ENCODE measurements at places on chromosomes 16 and 17.

- no peak for DNase-seq
Observed at GRCh38 chr17:21039839-21040575, 2.8 kb downstream of the USP22 start.

- no peak for DNase-seq
Observed at GRCh38 chr16:75061669-75062068, 54.9 kb downstream of the LDHD start.

- no peak for DNase-seq
Observed at GRCh38 chr17:68401288-68401687, 56.0 kb downstream of the WIPI1 start.

GRCh38 chr17:49616601-49617131, 41.0 kb downstream of the NXPH3 start:
- no peak for DNase-seq

DNA sequence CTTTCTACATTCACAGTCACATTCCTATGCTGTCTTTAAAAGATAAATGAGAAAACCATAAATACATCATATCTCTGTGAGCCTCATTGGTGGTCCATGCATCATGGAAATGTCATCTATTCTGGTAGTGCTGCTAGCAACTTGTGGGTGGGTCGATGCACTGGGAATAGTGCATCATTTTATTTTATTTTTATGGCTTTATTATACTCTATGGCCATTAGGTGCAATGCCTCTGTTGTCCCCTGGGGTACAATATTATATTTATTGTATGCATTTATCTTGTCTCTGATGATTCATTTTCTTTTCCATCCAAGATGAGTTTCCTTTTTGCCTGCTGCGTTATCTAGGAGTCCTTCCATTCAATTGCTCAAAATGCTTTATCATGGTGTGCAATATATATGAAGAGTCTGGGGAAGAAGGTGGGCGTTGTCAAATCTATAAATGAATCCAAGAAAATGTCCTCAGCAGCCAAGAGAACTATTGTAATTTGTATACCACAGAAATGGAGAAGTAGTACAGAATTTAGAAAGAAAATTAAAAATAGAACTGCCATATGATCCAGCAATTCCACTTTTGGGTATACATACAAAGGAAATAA, 324.0 kb downstream of the KCNJ2 start:
- DNase-seq: no peak

- no peak for DNase-seq
Observed at GRCh38 chr17:33492731-33493265, 199.7 kb upstream of the ASIC2 start.

DNA sequence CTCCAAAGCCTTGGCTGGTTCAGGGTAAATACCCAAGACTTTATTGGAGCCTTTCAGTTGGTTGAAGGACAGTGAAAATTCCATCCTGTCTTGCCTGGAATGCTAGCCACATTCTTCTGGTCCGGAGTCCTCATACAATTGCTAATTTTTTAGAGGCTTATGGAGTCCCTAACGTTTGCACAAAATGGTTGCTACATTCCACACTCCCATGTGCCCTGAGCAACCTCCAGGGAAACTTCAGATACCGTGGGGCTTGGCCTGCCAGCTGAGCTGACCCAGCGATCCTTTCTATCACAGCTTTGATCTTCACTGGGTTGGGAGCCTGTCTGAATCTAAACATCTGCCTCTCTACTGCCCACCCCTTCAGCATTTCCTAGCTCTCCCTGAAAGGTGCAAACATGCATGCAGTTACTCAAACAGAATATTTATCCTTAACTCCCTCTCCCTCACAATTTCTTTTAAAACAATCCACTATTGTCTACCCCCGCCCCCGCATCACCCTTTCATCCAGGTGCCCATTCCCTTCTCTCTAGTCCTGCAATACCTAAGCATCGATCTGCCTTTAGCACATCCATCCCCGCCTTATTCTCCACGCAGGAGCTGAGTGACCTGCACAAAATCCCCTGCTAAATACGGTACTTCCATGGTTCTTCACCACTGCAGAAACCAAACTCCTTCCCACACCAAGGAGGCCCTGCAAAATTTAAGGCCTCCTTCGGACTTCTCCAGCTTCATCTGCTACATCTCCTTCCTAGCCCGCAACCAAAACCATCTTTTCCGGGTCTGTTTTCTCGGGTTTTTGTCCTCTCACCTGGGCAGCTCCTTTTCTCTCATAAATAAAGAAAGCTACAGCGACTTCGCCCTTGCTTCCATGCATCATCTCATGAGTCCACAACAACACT, 810 bp upstream of the GAN start:
- no peak for DNase-seq

DNA sequence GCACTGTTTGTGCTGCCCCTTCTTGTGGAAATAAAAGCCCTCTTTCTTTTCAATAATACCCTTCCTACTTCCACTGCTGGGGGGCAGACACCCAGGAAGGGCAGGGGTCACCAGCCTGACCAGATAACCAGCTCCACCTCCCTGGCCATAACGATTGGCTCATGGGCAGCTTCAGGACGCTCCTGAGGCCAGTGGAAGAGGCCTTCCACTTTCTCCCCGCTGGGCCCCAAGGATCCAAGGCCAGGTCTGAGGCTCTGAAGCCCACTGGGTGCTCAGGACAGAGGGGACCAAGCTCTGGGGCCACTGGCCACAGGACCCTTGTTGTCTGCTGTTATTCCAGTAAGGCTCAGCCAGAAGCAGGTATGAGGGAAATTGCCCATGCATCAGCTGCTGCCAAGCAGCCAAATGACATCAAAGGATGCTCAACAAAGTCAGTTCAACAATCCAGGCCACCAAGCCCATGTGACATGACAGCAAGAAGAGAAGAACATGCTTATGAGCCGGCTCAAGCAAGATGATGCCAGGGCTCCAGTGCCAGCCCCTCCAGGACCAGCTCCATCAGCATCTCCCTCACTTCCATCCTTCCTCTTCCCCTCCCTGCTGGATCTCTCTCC, 238.8 kb downstream of the ZNF423 start:
- no peak for DNase-seq

- DNase-seq: no peak
Observed at GRCh38 chr17:80195671-80196529, 24.2 kb downstream of the SGSH start.

GRCh38 chr16:23509782-23510163, 521 bp downstream of the GGA2 start:
- DNase-seq: no peak

DNA sequence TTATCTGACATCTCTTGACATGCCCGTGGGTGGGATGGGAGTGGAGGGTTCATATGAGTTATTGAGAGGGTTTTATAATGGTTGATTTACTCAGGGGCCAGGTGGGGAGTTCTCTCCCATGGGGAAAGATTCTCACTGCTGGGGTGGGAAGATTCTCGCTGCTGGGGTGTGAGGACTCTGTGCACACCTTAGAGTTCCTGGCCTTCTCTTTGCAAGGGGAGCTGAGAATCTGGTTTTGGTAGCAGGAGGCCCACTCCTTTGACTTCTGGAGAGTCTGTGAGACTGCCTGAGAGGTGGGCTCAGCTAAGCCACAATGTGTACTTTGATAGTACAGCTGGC, 31.5 kb downstream of the TBX4 start:
- DNase-seq: no peak

GRCh38 chr16:71421911-71422310, 19.9 kb downstream of the TLE7 start:
- DNase-seq: peak; percentile 32

DNA sequence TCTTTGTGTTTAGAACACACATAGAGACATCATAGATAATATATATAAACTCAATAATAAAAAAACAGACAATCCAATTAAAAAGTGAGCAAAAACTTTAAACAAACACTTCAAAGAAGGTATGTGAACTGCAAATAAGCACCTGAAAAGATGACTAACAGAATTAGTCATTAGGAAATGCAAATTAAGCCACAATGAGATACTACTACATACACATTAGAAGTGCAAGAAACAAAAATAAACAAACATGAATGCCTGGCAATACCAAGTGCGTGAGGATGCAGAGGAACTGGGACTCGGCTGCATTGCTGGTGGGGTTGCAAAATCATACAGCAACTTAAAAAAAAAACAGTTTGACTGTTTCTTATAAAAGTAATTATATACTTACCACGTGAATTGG, 799.0 kb downstream of the KCNJ2 start:
- no peak for DNase-seq

- no peak for DNase-seq
Observed at GRCh38 chr17:6666557-6666956, 15.0 kb downstream of the C17orf100 start.

- no peak for DNase-seq
Observed at GRCh38 chr16:85867189-85867588, 31.8 kb upstream of the IRF8 start.

GRCh38 chr16:73037331-73037745, 10.6 kb downstream of the ZFHX3 start:
- DNase-seq: peak; percentile 20

GRCh38 chr16:31074814-31075183, 577 bp downstream of the ZNF646 start:
- DNase-seq: no peak

DNA sequence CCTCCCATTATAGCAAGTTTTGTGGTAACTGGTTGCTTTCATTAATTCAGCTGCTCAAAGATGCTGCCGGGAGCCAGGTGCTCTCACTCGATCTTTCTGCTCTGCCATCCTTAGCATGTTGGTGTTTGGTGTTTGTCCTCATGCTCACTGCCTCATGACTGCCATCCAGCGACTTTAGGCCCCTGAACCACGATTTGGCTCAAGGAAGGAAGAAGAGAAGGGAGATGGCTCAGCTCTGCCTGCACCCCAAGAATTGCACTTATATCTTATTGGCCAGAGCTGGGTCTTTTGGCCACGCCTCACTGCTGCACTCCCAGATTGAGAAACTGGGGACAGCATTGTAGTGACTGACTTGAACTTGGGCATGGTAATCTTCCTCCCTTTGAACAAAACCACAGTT, 52.7 kb downstream of the ARSG start:
- no peak for DNase-seq

DNA sequence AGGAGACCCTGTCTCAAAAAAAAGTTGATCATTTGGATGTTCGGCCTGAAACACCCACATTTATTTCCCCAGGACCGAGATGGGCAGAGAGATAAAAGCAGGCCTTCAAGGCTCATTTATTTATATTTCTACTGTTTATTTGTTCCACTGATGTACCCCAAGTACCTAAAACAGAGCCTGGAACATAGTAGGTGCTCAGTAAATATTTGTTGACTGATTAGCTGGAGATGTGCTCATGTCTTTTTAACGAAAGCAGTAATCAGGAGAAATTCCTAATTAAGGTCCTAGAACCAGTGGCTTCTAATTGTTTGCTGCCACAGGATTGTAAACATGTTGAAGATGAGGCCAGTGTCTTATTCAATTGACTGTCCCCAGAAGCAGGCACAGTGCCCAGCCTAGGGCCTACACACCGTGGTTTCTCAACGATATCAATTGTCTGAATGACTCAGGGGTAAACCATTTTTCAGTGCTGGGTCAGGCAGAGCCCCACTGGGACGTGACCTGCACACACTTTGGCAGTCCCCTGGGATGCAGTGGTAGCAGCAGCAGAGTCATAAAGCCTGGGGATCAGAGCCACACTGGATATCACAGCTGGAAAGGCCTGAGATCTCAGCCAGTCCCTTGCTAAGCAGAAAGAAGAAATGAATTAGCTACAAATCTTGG, 34.8 kb downstream of the SOST start:
- DNase-seq: peak; percentile 63

DNA sequence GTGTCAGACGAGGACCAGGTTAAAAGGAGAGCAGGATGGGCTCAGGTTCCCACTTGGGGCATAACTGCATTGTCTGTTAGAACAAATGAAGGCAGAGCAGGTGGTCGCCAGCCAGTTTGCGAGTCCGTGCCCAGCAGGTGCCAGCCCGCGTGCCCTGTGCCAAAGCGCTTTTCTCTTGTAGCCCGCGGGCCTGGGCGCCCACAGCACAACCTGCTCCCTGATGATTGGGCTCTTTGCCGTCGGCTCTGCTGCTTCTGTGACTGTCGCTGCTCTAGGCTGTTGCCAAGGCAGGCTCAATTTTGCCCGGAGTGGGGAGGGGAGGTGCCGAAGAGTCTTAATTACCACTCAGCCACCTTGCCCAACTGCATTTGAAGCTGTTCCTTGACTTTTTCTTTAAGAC, 21.1 kb downstream of the KNOP1 start:
- no peak for DNase-seq
